ENCODE measurements at places on chromosomes 12 and 14.

DNA sequence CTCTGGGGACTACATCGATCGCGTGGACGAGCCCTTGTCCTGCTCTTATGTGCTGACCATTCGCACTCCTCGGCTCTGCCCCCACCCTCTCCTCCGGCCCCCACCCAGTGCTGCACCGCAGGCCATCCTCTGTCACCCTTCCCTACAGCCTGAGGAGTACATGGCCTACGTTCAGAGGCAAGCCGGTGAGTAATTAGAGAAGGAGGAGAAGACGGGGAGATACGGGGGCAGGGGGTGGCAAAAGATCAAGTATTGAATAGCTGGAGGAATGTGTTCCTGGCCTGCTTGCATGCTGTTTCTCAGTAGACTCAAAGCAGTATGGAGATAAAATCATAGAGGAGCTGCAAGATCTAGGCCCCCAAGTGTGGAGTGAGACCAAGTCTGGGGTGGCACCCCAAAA is 21.9 kb downstream of the OS9 start:
- DNase-seq: no peak

GRCh38 chr14:98997526-98998205 is 274.3 kb downstream of the BCL11B start:
- no peak for DNase-seq

GRCh38 chr14:44414646-44415045 is 92.4 kb downstream of the FSCB start:
- no peak for DNase-seq

GRCh38 chr14:42556551-42556950 is 949.9 kb downstream of the LRFN5 start:
- no peak for DNase-seq

- no peak for DNase-seq
These were observed 1526.6 kb upstream of the FLRT2 start for GRCh38 chr14:84003346-84003745.

DNA sequence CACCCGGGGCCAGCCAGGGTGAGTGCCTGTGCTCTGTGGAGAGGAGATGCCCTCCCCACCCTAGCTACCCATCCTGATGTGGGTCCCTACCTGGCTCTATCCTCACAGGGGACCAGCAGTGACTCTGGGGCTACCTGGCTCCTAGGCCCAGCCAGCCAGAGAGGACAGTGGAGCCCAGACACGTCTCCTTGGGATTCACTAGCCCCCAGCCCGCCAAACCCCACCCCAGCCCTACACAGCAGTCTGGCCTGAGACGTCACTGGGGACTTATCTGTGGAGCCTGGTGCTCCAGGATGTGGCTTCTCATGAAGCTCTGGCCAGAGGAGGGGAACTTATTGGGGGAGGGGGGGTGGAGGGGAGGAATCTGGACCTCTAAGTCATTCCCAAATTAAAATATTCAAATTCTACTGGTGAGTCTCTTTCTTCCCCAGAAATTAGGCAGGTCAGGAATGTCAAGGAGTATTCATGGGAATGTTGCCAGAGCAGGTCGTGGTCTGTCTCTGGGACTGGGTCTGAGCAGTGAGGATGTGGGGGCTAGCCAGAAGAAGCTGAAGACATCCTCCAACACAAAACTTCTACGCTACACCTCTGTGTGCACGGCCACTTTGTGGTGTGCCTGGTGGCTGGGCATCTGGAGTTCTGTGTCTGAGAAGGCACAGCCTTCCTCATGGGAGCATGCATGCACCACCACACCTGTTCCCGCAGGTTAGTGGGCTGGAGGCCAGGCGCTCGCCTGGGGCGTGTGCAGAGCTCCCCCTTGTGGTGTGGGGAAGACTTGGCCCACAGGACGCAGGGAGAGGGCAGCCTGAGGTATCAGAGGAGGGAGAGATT is 2.7 kb downstream of the CMTM5 start:
- DNase-seq: peak; percentile 70

DNA sequence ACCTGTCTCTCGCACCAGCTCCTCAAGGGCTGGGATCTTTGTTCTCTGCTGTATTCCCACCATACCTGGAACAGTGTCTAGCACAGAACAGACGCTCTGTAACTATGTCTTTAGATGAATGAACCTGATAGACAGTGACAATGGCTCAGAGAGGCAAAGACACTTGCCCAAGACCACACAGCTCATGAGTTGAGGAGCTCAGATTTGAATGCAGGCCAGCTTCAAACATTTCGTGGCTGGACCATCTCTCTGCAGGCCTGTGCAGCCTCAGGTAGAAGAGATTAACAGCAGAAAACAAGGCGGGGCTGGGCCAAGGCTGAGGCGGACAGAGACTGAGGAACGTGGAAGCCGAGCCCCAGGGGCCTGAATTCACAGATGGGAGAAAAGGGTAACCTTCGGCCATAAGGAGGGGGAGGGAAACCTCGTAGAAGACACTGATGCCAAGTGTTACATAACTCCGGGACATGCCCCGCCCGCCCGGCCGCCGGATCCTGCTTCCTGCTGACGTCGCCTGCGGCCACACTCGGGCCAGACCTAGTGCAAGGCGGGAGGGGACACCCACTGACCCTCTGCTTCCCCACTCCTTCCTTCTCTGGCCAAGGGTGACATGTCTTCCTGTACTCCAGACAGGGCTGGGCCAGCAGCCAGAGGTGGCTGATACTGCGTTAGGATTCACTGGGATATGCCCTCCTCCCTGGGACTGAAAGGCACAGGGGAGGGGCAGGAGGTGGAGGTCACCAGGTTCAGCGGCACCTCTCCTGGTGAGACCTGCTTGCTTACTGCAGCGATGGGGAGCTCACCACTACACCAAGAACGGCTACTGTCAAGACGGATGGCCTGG is 86.8 kb downstream of the RFLNA start:
- no peak for DNase-seq

GRCh38 chr14:62670526-62670925 is 374.7 kb downstream of the KCNH5 start:
- DNase-seq: no peak

GRCh38 chr14:72849222-72849621 is 44.7 kb downstream of the DPF3 start:
- no peak for DNase-seq

DNA sequence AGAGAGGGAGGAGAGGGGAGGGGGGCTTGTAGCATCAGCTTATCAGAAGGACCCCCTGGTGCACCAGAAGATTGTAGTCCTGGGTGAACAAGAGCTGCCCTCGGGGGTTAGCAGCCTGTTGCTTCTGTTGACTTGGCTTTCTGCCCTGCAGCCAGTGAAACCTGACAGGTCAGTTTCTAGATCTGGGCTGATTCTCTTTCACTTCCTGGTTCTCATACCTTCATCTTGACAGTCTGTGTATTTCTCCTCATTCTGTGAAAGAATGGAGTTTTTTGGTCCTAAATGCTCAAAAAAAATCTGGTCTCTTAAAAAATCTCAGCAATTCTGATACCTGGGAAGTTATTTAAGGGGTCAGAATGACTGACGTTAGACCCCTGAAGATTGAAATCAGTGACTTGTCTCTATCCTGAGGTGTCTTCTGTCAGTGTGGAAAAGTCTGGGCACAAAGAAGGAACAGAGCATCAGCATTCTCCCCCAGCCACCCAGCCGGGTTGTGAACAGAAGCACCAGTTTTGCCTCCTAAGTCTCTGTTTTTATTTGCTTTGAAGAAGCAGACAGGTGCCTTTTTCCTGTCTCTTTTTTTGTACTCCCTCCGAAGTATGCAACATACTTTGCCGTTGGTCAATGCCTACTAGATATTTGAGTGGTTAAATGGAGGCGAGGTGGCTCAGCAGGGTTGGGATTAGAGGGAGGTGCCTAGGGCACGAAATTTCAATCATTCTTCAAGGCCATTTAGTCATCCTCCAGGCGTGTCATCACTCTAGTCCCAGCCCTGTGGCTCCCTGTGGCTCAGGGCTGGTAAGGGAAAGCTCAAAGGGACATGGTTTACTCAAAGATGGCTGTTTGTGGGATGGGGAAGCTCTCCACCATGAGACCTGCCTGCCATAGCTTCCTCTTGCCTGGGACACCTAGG is 24.0 kb downstream of the TTC9 start:
- no peak for DNase-seq

- DNase-seq: no peak
These were observed 364.5 kb downstream of the BTG1 start for GRCh38 chr12:91781114-91781513.

DNA sequence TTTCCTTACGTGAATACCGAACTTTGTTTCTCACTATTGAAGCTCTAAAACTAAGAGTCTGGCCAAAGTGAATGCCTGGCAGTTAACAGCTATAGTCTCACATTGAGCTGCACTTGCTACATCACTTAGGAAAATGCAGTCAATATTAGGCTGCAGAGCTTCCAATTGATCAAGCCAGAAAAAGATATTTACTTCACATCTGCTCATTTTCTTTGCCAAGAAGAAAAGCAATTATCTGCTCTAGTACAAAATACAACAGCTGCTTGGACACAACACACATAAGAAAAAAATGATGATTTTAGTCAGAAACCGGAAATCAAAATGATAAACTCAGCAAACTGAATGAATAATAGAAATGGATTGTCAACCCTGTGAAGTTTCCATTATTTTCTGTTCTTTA is 45.4 kb downstream of the TMTC1 start:
- DNase-seq: no peak

DNA sequence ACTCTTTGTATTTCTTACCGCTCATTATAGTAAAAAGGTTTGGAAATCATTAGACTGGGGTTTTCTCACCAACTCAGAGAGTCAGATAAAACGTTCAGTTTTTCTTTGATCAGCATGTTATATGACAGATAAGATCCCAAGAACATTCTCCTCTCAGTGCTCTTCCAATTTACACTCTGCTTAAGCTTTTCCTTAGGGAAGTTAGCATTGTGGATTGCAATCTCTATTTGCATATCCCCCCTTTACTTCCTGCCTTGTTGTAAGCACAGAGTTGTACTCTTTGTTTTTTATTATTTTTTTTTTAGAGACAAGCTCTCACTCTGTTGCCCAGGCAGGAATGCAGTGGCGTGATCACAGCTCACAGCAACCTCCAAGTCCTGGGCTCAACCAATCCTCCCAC is 11.4 kb upstream of the CFAP54 start:
- no peak for DNase-seq

DNA sequence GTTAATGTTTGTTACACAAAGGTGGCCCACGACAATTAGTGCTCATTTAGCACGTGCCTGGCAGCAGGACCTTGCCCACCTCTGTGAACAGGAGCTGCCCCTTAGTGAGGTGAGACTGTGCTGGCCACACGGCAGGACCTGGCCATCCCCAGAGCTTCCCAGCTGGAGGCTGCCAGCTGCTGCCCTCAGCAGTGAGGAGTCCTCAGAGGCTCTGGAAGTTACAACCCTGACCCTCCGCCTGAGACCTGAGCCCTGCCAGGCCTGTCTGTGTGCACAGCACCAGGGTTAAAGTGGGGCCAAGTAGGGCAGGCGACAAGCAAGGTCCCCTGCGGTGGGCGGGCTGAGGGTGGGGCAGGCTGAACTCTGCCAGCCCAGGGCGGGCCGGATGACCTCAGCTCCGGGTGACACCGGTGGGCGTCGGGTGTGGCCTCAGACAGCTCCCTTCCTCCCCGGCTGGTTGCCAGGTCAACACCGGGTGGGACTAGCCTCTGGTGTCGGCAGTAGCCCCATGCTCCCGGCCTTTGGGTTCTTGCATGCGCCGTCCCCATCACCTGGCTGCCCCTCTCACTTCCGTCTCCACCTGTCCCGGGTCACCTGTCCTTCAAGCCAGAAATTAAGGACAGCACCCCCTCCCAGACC is 9.2 kb upstream of the LBHD2 start:
- DNase-seq: no peak

GRCh38 chr12:79451365-79451764 is 239.4 kb downstream of the PAWR start:
- no peak for DNase-seq

GRCh38 chr14:105666420-105666819 is 140.0 kb downstream of the TMEM121 start:
- no peak for DNase-seq

- peak; percentile 36 for DNase-seq
These were observed 125.0 kb upstream of the FUT8 start for GRCh38 chr14:65287264-65288131.

- DNase-seq: no peak
These were observed 108.3 kb downstream of the NUAK1 start for GRCh38 chr12:106030210-106031071.

GRCh38 chr14:79378020-79378419 is 833.3 kb downstream of the DIO2 start:
- no peak for DNase-seq

- DNase-seq: no peak
These were observed 878.9 kb upstream of the SEL1L start for GRCh38 chr14:82412545-82412944.

DNA sequence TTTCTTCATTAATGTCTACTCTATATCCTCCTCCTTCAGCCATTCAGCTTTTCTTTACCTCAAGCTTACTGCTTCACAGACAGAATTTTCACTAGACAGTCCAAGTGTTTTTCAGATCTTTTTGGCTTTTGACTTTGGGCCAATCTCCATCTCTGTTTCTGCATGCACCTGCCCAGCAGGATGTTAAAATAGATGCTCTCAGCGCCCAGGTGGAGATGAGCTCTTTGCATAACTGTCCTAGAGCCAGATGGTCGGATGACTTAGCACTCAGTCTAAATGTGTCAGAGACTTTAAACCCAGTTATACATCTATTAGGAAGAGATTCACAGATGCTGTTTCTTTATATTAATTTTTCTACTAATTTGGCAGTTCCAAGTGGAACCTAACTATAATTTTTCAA is 80.3 kb upstream of the SSTR1 start:
- DNase-seq: no peak

- DNase-seq: no peak
These were observed 2.7 kb downstream of the GPX2 start for GRCh38 chr14:64939817-64940190.

GRCh38 chr14:100816286-100816949 is 9.5 kb upstream of the MEG3 start:
- no peak for DNase-seq

- DNase-seq: no peak
These were observed 51.2 kb upstream of the AEBP2 start for GRCh38 chr12:19388131-19388549.

GRCh38 chr12:52171950-52172512 is 19.8 kb downstream of the KRT80 start:
- DNase-seq: no peak

- no peak for DNase-seq
These were observed 4.9 kb upstream of the KRT5 start for GRCh38 chr12:52524898-52525591.

GRCh38 chr12:9669534-9669933 is at the start of gene CLEC2D:
TSS of gene CLEC2D (plus strand) at chr12:9669713. CDS start at chr12:9669735, 22 bp downstream.
- DNase-seq: no peak
